NCI-H748 treated with DMSO at 0.1 percent for 48 hours (cell line): ENCODE measurements at places on chromosomes 1 and 21.

- DNase-seq, result no peak
These were observed 86.8 kb downstream of the FBXO2 start for GRCh38 chr1:11567244-11568065.

DNA sequence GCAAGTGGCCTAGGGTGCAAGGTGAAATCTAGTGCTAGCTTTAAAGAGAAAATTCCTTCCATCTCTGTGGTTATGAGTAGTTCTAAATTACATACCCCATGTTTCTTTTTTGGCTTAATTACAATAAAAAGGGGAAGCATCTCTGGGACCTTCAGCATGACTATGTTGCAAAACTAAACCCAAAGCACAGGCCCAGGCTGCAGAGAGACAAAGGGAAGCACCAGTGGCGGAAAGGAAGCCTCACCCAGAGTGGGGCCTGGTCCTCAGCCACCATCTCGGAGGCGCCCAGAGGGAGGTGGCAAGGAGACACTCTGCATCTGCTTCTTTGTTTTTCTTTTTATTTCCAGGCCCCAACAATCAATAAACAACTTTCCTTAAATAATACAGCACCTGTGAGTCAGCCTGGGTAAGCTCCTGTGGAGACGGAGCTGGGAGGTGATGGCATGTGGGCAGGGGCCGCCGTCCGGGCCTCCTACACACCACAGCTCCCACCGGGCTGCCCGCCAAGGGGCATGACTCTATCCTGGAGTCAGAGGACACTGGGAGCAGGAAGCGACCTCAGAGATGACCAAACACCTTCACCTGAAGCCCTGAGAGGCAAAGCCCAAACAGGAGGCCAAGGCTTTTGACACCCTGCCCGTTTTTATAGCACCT, 21.7 kb downstream of the ITPKB start:
- no peak for DNase-seq

GRCh38 chr1:92951141-92951582, 10.1 kb downstream of the DIPK1A start:
- no peak for DNase-seq

DNA sequence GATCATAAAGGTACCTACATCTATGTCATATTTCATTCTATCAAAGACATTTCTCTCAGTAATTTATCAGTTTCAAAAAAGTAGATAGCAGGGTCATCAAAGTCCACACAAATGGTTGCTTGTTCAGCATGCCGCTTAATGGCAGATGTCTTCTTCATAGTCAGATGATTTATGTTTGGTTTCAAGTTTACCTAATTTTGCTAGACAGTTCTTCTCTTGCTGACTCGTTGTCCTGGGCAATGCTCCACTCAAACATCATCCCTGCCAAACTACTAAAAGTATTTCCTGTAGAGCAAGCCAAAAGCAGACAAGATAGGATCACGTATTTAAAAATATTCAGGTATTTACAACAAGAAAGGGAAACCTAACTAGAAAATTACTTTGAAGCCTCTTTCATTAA, 13.6 kb downstream of the NUP210L start:
- no peak for DNase-seq

- DNase-seq, result no peak
These were observed 11.7 kb upstream of the ALPL start for GRCh38 chr1:21497466-21498061.

GRCh38 chr1:9275567-9276034, 17.1 kb upstream of the SPSB1 start:
- no peak for DNase-seq

GRCh38 chr1:205791568-205792180, 16.4 kb upstream of the RAB29 start:
- peak; percentile 4 for DNase-seq

- DNase-seq, result no peak
These were observed 43.9 kb downstream of the PIGK start for GRCh38 chr1:77175230-77175844.

- no peak for DNase-seq
These were observed 9.5 kb upstream of the PADI3 start for GRCh38 chr1:17239420-17239819.

DNA sequence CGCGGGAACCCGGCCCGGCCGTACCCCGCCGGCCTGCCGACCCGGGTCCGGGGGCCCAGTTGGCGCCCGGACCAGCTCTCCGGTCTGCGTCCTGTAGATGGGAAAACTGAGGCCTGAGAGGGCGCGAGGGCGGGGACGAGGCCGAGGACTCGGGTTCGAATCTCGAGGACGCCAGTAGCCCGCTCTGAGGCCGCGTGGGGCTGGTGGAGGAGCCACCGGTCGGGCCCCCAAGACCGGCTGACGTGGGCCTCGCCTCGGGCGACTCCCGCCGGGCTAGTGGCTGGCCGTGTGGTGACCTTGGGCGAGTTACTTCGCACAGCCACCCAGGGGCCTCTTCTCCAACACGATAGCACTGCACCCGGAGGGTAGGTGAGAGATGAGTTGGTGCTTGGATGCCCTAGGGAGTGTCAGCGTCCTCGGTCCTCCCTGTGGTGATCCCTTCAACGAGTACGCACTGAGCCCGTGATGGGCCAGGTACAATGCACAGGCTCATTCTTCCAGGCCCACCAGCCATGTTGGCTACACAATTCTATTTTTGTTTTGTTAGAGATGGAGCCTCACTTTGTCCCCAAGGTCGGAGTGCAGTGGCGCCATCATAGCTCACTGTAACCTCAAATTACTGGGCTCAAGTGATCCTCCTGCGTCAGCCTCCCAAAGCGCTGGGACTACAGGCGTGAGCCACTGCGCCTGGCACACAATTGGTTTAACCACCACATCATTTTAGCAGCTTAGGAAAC, 404 bp upstream of the SCMH1 start:
- DNase-seq, result peak; percentile 98

- no peak for DNase-seq
These were observed 28.0 kb upstream of the ATP1A1 start for GRCh38 chr1:116345011-116345410.
